Epithelial cell of proximal tubule (primary cell): ENCODE measurements at places on chromosomes 2 and 18. TPM values are rescaled to one million over a fixed set of nuclear protein-coding genes. Genes with fewer than 3 reads are reported as not detected.

The LONRF2 gene
- total RNA-seq = 0.43 and 1.3 TPM in 2 replicates

DNA sequence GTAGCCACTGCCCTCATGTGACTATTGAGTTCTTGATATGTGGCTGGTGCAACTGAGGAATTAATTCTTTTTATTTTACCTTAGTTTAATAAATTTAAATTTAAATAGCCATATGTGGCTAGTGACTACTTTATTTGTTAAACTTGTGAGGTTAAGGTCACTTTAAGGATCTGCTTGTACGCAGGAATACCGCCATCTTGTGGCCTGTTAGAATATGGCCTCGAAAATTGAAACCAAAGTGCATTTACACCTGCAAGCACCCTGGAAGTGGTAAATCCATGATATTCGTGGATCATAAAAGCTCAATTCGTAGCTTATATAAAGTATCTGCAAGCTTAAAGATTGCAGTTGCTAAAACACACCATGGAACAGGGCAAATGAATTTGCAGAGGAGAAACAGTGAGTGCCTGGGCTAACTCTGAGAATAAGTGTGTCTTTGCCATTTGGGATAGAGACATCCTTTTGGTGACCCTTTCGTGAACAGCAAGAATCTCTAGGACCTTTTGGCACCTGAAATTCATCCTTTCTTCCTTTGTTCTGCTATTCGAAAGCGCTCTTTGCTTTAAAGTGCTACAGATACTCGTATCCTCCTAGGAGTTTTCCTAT, 59.9 kb upstream of the REG3A start:
- DNase-seq = peak; percentile 32

- DNase-seq = no peak
These were observed 49.1 kb downstream of the FASTKD2 start for GRCh38 chr2:206814498-206814897.

DNA sequence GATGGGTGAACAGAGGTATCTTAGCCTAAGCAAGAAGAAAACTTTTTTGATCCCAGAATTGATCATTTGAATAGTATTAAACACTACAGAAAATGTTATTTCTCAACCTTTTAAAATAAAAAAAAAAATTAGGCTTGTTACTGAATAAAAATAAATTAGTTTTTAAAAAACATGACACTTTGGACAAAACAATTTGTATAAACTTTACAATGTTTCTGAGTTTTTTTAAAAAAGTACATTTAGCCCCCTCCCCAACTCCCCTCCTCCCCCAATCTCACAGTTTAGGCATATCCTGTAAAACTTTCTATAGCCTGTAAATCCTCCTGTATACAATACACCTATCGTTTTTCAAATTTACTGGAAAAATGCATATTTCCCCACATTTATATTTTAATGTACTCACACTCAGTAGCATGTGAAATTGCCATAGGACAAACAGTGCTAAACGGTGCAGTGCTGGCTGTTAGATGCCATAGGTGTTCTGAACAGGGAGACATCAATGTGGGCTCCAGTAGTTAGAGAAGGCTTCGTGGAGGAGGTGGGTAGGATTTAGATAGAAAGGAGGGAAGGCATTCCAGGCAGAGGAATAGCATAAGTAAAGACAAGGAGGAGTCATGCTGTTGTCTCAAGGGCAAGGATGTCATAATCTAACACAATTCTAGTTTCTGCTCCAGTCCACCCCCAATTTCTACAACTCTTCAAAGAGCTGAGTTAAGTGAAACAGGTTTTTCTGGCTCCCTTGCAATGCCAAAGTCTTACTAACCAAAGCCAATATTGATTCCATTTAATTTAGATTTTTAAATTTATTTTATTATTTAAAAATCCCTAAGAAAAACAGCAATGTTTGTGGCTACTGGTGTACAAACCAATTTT, 50.9 kb downstream of the SP3 start:
- no peak for DNase-seq

DNA sequence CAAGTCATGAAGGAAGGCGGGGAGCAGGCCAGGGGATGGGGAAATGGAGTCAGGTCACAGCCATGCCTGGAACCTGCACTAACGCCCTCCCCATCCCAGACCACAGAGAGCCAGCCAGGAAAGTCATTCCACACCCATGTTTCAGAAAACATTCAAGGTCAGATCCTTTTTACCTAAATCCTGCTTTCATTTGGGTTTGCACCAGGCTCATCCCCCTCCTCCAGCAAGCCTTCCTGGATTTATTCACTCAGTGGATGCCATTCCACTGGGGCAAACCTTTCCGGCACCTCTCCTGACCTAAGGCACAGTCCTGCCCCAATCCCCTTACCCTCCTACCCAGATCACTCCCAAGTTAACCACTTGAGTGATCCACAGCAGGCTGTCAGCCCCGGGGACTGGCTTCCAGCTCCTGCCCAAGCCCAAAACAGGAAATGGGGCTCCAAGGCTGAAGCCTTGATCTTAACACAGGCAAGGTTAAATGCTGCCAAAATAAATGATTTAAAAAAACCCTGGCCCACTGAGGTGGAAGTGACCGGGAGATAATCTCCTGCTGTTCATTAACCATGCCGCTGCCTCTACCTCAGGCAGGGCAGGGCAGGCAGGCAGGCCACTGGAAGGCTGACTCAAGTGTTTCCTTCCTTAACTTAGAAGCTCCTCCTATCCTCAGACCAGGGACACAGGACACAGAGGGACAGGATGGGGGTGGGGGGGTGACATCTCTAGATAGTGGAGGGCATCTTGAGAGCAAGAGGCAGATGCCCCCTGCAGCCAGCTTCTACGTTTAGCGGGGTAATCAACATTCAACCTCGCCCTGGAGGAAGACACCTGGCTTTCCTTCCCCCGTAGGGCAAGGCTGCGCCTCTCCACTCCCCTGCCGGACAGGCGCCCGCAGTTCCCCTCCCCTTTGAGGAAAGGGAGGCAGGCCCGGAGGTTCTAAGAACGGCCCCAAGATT, 1.4 kb downstream of the RAB11FIP5 start:
- DNase-seq = peak; percentile 39

DNA sequence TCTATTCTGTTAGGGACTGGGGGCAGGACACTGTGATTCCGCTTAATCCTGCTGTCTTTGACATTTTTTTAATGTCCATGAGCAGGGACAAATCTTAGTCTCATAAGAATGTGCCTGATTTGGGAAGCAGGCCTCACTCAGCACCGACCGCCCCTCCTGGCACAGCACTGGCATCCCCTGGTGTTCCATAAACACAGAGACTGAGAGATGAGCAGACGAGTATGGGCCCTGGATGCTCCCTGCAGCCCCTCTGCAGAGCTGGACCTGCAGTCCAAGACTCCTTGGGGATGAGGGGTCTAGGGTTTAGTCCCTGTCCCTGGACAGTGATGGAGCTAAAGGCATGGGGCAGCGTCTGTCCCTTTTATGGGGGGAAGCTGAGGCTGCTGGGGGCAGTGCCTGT, 81.6 kb downstream of the NDUFA10 start:
- no peak for DNase-seq

GRCh38 chr2:223185638-223186037, 133.6 kb downstream of the KCNE4 start:
- DNase-seq = no peak

DNA sequence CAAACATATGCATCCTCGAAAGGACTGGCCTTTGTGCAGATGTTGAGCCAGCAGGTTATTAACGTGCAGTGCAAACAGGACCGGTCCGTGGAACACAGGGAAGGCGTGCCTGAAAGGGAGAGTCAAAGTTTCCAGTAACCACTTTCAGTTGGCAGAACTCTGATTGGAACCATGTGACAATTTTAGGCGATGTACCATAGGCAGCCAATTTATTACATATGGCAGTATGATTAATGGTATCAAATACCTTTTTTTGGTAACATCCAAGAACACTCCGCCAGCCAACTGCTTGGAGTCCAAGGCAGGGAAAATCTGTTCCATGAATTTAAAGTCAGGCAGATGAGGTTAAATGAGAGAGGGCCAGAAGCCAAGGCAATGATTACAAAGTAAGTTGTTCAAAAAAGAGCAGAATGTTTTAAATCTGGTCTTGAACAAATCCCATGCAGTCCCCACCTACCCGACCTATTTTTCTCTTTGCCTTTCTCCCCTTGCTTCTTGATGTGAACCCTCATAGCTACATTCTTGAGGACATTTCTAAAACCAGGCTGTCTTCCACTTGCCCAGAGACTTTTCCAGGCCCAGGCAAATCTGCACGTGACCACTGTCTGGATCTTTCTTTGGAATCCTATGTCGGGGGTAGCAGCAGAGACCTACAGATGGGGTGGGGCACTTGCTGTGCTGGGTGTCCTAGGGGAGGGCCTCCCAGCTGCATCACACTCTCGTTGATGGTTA, 351.7 kb downstream of the HRH4 start:
- no peak for DNase-seq

GRCh38 chr2:57408587-57408986, 638.0 kb upstream of the VRK2 start:
- no peak for DNase-seq
